ENCODE measurements at places on chromosomes 1 and 21.

- DNase-seq: no peak
Measured at GRCh38 chr1:30793209-30793608, 35.6 kb upstream of the LAPTM5 start.

DNA sequence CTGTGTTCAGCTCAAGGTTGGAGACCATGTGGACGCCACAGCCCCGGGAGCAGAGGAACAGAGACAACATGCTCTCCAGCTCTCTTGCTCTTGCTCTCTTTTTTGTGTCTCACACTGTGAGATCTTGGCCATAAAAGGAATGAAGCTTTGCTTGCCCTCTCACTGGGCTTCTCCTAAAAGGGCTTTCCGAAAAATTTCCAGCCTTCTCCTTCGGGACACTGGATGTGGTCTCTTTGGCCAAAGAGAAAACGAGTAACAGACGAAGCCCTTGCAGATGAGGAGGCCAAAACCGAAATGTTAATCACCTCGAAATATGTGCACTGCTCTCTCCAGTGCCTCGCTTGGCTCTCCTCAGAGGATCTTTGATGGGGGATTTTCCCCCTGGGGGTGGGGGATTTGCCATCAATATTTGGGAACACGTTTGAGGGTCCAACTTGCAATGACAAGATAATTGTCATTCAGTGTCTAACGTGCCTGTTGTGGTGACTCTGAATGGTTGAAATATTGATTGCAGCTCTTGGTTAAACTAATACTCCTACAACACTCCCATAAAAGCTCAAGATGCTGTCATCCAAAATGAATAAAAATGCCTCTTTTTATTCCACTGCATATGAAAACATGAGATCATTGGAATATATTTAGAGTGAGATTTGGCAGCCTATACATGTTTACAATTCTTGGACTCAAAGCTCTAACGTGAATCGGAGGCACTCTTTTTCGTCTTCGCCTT lies 68.6 kb upstream of the ANGPTL1 start:
- DNase-seq: no peak

DNA sequence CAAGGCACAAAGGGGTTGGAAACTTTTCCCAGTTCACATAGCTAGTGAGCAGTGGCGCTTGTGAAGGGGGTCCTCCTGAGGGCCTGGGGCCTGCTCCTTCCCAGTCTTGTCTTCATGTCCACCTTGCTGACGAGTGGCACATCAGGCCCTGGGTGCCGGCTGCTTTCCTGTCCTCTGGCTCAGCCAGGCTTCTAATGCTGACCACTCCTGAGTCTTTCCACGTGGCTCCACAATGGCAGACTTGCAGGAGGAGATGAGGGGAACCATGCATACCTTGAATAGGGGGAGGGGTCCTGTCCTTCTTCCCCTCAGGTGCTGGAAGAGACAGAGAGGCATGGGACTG lies 38.7 kb downstream of the MAPKAPK2 start:
- DNase-seq: no peak

- no peak for DNase-seq
Measured at GRCh38 chr1:3599286-3599811, 12.0 kb downstream of the MEGF6 start.

GRCh38 chr1:229945795-229946194 lies 121.2 kb upstream of the GALNT2 start:
- no peak for DNase-seq

DNA sequence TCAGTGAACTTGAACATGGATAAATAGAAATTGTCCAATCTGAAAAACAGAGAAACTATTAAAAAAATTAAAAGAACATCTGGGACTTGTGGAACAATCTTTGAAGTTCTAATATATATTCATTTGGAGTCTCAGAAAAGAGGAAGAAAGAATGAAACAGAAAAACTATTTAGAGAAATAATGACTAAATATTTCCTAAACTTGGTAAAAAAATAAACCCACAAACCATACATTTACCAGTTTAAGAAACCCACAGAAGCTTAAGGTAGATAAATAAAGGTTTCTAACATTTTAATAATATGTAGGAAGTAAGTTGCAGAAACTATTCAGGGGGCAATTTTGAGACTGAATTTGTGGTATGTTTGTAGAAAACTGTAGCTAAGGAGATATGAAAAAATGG lies 437.8 kb downstream of the PTBP2 start:
- DNase-seq: no peak

DNA sequence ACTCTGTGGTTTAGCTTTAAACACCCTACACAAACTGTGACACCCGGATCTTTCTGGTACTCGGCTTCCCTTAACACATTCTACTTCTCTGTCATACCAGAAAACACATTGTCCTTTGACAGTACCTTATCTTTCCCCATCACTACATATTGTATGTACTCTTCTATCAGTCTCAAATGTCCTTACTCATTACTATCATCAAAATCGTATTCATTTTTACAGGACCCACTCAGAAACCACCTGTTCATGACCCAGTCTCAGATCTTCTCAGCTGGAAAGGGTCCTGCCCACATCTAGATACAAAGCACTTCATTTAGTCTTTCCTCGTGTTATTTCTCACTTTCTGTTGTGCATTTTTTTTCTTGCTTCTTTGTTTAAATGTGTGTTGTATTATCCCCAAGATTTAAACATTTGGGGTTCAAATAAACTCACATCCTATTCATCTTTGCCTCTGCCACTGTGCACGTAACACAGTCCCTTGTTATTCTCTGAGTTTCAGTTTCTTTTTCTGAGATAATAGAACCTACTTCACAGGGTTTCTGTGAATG lies 27.7 kb downstream of the CD34 start:
- DNase-seq: no peak

GRCh38 chr21:43603233-43603626 lies 56.1 kb downstream of the HSF2BP start:
- DNase-seq: no peak
